Hypothalamus (tissue), 51 donors: ENCODE measurements at places on chromosomes 2 and 18.

DNA sequence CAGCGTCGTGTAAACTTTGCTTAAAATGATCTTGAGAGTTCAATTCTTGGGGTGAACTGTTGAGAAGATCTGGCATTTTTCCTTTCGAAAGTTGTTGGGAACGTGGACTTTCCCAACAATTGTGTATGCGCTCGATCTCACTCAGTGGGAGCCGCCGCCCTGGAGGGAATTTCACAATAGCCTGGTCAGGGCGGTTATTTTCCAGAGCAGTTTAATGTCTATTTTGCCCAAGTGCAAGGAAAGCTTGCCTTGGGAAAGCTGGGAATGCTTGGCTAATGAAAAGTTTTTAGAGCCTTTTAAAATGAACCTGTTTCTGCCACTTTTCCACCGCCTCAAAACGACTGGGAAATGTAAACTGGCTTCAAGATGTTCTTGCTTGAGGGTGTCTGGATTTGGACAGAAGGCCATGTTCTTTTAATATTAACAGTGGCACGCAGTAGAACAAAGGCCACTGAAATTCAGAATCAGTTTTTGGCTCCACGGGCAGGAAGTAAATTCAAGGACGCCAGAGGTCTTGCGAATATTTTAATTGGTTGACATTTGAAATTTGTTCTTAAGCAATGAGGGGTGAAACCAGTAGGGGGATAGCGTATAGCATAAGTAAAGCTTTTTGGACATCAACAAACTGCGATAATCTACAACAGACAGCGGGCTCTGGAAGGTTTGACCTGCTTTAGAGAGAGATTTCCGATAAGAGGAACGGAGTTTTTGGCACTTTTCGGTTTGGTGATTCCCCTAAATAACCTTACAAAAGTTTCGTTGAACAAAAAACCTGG lies 1.2 kb downstream of the CFLAR start:
- no peak for DNase-seq

- no peak for DNase-seq
Measured at GRCh38 chr2:172937884-172938712, 137.5 kb upstream of the MAP3K20 start.

DNA sequence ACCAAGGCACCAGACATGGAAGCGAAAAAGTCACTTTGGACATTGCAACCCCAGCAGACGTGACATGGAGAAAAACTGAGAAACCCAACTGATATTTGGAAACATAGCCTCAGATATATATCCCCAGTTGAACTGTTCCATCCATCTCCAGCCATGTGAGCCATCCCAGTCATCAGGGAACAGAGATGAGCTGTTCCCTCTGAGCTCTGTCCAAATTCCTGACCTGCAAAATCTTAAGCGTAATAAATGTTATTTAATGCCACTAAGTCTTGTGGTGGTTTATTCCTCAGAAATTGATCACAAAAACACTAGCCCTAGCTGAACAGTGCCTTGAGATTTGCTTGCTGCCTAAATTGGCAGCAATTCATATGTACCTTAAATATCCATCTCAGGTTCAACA lies 182.8 kb downstream of the NRP2 start:
- DNase-seq: no peak

- peak; percentile 59 for DNase-seq
Measured at GRCh38 chr2:132669908-132670495, at the start of gene LYPD1. Gene LYPD1 (minus strand): TSS chr2:132670205. CDS start chr2:132669932, 273 bp downstream.

DNA sequence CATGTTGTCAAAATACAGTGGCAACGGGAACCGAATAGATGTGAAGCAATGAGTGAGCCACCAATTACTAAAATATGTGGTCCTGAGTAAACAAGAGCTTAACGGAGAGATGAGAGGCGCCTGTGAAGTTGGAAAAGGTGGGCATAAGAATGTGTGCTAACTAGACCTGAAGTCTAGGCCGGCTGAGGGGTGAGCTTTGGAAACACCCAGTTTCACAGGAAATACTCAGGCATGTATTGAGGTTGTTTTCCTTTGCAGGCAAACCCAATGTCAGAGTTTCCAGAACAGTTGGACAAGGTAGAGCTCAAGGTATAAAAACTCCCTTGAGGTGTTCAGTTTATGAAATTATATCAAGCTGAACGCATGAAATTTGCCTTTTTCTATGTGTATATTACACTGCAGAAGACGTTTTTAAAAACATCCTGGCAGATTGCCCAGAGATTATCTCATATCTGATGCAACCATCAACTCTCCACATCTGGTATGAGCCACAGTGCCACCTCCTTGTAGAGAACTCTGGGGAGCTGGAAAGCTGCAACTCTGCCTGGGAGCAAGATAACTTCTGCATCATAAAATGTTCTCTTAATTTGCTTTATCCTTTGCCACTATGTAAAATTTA lies 3.9 kb upstream of the WDSUB1 start:
- DNase-seq: no peak

DNA sequence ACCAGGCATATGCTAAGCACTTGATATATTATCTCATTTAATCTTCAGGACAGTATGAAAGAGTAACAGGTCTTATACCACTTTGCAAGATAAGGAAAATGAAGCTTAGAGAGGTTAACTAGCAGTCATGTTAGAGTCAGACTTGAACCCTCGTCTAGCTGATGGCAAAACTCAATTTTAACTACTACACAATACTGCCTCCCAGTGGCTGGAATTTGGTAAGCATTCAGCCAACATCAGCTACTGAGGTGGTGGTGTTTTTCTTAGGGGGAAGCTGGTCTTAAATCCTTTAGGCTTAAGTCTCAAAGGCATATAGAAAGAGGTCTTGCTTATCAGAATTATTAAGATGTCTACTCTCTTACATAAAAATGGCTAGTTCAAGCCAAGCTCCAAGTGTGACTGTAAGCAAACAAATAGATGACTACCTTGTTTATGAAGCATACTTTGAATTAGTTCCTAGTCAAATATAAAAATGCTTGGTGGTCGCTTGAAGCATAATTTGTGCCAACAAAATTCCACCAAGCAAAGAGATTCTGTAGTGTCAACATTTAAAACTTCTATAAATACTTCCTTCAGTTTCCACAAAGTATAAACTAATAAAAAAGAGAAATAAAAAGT lies 325.4 kb upstream of the FIGN start:
- peak; percentile 13 for DNase-seq

DNA sequence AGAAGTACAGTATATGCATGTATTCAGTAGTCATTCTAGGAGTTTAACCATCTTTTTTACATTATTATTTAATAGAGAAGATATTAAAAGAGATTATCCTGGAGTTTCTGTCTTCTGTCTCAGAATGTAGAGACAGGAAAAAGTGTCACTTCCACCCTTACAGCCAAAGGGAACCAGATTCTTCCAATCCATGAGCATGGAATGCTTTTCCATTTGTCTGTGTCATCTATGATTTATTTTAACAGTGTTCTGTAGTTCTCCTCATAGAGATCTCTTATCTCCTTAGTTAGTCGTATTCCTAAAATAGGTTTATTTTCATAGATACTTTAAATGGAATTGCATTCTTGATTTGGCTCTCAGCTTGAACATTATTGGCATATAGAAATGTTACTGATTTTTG lies 959.5 kb upstream of the PIK3C3 start:
- no peak for DNase-seq

GRCh38 chr18:28065793-28066186 lies 111.1 kb downstream of the CDH2 start:
- DNase-seq: no peak

- DNase-seq: no peak
Measured at GRCh38 chr18:79628416-79629248, 51.0 kb upstream of the CTDP1 start.

DNA sequence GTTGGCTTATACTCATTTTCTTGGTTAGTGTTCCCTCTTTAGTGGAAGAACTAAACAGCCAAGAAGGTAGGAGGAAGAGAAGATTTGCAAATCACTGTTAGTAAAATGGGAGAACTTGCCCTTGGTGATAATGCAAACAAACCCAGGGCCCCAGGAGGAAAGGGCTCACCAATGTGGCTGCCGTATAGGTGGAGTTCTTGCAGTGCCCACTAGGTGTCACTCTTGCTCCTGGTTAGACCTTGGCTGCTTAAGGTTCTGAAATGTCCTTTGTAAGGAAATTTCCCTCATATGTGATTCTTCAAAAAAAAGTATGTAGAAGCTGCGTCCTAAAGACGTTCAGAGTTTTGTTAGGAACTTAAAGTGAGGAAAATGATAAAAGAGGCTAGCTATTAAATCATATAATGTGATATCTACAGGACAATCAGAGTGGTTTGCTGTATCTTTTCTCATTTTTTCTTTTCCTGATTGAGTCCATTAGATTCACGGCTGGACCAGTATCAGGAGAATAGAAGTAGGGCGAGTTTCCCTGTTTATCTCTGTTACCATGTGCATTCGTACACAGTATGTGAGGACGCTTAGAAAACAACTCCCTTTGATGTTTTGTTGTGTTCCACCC lies 48.6 kb downstream of the RPIA start:
- peak; percentile 30 for DNase-seq

DNA sequence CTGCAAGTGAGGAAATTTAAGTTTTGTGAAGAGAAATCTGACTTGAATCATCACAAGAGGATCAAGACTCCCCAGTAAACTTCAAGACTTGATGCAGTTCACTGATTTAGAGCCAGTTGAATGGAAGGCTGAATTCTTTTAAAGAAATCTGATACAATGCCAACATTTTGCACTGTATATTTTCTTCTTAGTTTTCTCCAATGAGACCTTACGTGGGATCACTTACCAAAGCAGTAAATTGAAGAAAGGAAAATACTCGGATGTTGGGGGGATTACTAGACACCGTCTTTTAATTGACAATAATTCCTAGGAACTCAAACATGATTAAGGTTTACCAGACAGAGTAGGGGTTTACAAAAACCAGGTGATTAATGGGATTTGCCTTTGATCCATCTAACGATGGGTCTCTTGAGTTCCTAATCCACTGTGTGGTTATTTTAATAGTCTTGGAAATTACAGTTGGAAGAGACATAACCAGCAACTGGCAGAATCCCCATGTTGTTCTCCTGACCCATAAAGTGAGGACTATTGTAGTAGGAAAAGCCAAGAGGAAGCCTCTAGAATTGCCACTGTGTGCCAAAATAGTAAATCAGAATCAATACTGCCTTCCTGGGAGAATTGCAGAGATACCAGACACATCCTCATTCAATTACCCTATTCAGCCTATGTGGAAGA lies 354.5 kb downstream of the PID1 start:
- no peak for DNase-seq

GRCh38 chr18:3453540-3454364 lies 3.8 kb downstream of the TGIF1 start:
- DNase-seq: no peak

DNA sequence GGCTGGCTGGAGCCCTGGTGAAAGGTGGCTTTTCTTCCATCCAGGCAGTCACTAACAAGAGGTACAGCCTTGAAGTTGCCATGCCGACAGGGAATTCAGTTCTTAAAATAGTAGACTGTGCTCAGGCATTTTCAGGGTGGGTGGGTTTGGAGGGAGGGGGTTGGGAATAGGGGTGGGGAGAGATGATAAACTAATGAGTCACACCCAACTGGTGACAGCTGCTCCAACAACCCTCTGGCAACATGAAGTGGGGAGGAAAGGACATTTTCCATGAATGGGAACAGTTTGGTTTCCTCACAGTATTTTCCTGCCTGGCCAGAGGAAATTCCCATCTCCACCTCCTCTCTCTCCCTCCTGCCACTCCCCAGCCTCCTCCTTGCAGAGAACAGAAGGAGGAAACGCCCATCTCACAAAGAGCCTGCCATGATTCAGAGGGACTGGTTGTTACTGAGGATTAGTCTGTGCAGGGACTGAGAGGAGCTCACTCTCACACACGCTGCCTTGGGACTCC lies 113.0 kb upstream of the SLC1A4 start:
- DNase-seq: no peak

GRCh38 chr2:169172151-169172735 lies 102.9 kb downstream of the DHRS9 start:
- no peak for DNase-seq

DNA sequence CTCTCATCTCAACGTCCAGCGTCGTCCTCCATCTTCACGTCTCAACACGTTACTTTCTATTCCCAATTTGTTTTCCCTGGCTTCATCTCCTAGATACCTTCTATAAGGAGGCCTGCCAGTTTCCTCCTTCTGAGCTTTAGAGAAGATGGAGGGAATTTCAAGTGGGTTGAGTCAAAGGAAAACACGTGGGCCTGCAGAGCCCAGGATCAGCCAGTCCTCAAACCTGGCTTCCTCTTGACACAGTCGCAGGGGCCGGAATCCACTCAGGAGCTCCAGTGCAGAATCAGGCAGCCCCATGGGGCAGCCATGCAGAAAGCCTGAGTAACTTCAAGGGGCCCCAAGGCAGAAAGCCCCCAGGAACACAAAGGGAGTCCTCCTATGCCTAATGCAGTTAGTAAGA lies 14.5 kb upstream of the APCDD1 start:
- DNase-seq: no peak

DNA sequence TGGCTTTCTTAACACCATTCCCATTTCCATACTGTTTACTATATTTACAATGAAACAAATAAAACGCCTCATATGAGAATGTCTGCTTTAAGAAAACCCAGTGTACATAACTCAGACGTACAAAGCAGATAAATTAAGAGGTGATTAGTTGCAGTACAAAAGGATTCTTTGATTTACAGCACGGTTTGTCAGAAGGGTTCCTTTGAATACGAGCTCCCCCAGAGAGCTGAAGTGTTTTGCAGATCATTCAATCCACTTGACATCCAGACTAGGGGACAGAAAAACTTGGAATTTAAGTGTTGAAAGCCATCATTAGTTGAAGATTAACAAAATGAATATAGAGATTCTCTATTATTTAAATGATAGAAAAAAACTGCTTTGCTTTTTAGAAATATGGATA lies 72.5 kb downstream of the RAPGEF4 start:
- DNase-seq: no peak

GRCh38 chr18:8358033-8358765 lies 251.0 kb upstream of the RAB12 start:
- DNase-seq: no peak

GRCh38 chr18:57923611-57924010 lies 120.4 kb upstream of the NEDD4L start:
- no peak for DNase-seq

GRCh38 chr2:188142636-188143295 lies 148.9 kb upstream of the GULP1 start:
- no peak for DNase-seq

DNA sequence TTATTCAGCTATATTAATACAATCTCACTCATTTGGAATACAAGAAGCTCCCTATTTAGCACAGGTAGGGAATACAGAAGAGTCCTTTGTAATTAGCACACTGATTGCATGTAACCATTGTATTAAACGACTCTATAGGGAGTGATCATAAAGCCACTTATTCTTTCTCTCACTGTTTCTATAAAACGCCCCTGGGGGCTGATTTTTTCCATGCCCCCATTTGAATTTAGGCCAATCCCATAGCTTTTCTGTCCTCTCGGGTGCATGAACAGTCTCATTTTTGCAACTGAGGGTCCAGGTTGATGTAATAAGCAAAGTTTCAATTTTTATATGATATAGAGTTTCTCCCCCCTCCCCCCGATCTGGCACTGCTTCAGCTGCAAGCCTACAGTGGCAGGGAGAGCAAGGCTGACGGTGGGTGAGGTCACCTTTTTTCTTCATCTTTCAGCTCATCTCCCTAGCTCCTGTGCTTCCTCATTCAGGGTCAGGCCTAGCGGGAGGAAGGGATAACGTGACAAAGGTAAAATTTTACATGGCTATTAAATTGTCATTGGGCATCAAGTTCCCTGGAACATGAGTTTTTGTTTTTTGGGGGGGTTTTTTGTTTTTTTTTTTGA lies 45.7 kb downstream of the GAD1 start:
- DNase-seq: no peak

- no peak for DNase-seq
Measured at GRCh38 chr2:85303780-85304531, 23.8 kb downstream of the TGOLN2 start.

- DNase-seq: no peak
Measured at GRCh38 chr18:56021136-56021808, 433.3 kb upstream of the TCF4 start.

GRCh38 chr2:200791905-200792304 lies 19.8 kb upstream of the BZW1 start:
- no peak for DNase-seq
